ENCODE measurements at places on chromosomes 5 and 9.
A peak's percentile ranks its signal among the peaks of the same experiment; 100 is the strongest.

DNA sequence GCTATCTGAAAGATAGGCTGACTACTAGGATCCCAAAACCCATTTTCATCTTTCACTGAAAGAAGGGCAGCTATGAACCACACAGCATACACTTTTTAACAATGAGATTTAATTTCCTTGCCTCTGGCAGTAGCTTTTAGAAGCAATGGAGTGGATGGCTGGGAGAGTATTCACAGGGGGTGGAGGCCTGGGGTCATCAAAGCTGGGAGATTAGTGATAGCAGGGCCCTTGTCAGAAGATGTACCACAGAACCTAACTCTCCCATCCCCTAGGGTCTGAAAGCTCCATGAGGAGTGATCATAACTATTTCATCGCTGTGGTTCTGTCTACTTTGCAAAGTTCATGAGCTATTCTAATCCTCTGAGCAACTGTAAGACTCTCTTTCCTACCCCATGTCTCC, 332.2 kb downstream of the PRELID2 start:
- no peak for DNase-seq

DNA sequence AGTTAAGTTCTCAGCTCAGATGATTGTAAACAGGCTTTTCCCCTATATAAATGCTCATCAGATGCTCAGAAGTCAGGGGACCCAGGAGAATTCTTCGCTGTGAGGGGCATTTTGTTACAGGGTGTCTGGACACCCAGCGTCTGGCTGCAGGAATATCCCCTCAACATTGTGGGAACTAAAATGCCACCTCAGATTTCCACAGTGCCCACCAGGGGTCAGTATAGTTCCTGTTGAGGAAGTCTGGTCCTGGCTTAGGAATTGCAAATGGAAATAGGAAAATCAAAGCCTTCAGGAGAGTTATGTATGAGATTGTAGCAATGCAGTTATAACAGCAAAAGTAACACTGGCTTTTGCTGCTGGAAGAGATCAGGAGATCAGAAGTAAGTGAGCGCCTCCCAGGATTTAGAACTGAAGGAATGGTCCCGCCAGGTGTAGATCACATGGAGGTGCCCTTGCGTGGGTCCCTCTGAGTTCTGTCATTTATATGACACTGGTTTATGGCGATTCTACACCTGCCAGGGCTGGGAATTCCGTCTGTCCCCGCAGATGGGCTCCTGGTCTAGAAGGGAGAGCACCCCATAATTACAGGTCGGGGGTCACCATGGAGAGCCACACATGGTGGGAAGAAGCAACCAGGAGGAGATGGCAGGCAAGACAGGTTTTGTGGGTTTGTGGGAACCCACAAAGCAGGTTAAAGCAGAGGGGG, 47.1 kb upstream of the CTSL start:
- peak; percentile 64 for DNase-seq

DNA sequence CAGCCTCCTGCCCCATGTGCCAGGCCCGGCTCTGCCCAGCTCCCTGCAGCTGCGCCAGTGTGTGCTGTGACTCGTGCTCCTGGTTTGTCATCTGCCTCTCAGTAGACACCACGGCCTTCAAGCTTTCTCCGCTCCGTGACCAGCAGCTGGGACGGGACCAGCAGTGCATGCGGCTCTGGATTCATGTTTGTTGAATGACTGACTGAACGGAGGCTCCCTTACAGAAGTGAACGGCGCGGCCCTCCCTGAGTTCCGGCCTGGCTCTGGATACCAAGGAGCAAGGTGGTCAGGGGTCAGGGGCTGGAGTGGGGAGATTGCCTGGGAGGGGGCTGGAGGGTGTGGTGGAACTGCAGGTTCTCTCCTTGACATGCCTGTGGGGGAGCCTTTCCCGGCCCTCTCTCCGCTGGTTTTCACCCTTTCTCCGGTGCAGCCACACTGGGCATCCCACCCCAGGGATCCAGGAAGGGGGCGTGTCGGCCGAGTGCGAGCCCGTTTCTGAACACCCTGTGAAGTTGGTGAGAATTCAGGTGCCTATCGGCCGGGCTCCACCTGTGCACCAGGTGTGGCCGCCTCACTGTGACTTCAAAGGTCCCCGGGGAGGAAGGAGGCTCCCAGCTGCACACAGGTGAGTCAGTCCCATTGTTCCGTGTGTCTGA, 11.1 kb upstream of the CEP72 start:
- DNase-seq, result no peak

- no peak for DNase-seq
Measured at GRCh38 chr5:128711216-128711615, 173.2 kb upstream of the FBN2 start.

DNA sequence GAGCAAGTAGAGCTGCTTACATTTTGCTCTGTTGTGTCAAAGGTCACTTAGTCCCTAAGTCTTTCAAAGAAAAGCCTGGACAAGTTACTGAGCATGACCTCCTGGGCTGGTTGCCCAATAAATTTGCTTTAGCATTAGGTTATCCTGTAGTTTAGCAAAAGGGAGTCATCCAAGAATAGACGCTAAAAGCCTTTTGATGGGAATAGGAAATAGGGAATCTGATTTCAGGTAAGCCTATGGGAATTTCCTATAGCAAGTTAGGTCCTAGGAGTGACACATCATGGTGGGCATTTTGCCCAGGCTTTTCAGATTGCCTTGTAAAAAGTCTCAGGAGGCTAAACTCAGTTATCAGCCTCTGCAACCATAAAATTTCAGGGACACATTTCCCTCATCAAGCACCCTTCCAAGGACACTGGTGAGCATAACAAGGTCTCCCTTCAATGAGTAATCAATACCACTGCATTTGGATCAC, 67.6 kb upstream of the RANBP3L start:
- DNase-seq, result no peak

GRCh38 chr5:31656806-31657205, 17.9 kb downstream of the PDZD2 start:
- DNase-seq, result no peak

DNA sequence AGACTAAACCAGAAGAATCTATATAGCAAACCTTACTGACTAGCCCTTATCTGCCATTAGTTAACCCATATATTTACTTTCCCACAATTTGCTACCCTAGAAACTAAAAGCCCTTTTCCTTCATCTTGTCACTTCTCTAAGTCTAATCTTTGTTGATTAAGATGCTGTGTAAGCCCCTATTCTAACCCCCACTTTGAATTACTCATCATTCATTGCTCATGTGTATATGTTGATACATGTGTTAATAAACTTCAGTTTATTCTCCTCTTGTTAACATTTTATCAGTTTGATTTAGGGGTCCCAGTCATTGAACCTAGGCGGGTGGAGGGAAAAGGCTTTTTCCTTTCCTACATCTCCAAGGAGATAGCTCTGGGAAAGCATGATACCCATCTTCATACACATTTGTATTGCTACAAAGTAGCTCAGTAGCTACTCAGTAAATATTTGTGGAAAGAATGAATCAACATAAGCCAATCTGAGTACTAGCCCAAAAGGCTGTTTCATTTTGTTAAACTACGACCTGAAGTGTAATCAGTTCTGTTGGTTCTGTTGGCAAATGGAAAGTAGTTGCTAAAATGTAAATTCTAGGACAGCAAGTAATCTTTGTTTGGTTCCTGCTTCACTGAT, 35.1 kb upstream of the NDFIP1 start:
- no peak for DNase-seq

DNA sequence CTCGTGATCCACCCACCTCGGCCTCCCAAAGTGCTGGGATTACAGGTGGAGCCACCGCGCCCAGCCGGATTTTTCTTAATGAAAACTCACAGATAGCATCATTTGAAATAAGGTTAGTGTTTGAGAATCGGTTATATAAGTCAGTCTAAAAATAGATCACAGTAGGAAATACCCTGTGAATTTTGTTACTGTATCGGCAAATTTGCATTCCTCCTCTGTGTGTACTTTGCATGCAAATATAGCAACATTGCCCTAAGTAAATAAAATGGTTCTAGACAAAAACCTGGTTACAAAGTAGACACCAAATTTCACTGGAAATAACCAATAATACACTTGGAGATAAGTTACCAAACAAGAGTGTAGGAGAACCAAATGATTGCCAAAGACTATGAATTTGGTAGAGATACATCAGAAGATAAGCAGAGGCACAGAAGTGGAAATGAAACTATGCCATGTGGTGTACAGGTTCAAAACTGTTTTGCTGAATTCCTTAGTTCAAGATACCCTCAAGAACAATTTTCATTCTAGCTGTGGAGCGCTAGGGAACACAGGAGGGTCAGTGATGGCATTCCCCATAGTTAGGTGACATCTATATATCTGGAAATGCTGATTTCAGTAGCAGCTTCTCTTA, 58.1 kb downstream of the ICE1 start:
- DNase-seq, result no peak

DNA sequence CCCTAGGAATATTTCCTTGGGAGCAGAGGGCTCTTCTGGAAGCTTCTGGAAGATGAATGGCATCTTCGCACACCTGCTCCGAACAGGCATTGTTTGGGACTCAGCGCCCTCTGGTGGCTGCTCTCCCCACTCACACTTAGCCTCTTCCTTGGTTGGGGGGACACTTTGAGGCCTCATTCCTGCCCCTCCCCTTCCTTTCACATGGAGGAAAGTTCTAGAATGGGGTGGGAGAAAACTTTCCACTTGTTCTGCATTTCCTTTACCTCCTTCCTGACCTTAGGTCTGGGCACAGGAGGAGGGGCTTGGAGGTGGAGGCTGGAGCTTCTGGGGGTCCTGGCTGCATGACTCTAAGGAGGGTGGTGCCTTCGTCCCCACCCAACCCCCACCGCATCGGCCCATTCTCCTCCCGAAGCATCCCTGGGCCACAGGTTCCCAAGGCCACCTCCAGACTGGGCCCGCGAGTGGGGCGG, 19.3 kb upstream of the SMIM32 start:
- DNase-seq, result peak; percentile 44

DNA sequence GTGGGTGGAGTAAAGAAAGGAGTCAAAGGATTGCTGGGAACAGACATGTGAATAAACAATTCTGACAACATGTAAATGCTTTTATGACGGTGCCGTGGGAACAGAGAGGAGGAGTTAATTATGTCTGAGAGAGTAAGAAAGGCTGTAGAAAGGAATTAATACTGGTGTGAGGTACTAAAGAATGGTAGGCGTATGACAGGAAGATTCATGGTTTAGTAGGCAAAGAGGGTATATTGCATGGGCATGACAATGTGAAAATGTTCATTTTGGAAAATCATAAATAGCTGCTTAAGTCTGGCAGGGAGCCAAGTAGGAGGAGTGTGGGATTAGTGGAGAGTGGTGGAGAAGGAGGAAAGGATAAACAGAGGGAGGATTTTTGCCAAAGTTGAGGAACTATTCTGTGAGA, 19.7 kb downstream of the NAA35 start:
- DNase-seq, result no peak

DNA sequence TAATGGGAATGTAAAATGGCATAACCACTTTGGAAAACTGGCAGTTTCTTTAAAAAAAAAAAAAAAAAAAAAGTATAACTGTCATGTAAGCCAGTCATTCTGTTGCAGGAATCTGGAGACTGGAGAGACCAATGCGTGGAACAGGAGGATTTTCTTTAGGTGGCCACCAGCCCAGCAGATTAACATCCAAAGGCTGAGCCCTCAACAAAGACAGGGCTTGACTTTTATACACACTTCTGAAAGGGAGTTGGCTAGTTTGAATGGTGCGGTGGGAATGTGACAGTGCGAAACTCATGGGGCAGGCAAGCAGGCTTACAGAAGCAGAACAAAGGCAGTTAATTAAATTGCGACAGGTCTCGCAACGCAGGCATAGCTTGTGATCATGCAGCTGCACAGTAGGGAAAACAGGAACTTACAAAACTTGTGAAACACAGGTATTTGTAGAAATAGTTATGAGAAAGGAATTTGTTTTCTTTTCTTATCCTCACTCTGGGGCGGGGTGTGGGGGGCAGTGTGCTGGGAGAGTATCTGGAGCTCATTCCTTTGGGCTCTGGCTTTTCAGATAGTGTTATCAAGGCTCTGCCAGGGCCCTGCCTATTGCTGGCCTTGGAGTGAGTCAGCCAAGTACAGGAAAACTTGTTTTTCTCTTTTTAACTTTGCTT, 12.0 kb downstream of the UIMC1 start:
- peak; percentile 98 for DNase-seq

GRCh38 chr9:128575469-128575868, 23.1 kb downstream of the SPTAN1 start:
- DNase-seq, result no peak

DNA sequence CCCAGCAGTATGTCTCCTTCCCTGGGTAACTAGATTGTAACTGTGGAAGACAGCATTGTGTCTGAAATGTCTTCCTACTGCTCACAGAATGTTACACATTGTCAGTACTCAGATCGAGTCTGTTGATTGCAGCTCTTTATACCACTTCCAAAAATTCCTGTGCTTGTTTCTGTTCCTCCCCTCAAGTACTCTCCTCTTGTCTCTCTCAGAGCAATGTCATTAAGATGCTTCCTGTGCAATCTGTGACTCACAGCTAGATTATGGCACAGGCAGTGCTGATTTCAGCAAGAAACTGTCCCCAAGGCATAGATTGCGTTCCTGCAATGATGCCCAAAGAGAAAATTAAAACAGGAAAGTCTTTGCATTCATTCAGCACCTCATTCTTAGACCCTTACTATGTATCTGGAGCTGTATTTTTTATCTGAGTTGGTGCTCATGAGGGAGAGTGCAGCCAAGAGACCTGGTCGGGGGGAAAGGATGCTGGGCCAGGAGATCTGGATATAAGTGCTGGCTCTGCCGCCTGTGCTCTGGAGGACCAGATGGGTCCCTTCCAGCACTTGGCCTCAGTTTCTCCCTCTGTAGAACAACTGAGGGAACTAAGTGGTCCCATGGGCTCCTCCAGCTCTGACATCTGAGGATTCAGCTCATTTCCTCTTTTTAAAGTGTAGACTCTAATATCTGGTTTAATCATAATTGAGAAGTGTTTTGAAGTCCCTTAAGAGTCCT, 40.8 kb upstream of the GNPDA1 start:
- DNase-seq, result peak; percentile 49

DNA sequence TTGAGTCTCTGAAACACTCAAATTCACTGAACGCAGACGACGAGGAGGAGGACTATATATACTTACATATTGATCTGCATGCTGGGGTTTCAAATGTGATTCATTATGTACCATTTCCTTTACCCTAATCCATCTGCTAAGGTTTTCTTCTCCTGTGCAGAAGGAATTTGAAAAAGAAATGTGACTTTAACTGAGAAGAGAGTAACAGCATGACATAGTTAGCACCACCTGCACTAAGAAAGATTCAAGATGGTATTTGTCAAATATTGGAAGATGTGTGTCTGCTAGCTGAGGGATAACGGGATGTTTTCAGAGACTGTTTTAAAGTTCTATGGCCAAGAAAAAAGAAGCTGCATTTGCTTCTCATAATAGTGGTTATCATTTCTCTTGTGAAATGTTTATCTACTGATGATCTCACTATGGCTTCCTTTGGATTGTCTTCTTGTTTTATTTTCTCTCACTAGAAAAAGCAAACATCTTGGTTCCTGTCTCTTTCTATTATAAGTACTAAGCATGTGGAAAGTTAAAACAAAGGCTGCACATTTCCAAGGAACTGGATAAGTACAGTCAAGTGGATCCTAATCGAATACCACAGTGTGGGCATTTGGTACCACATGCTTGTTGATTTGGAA, 89.8 kb upstream of the TLE4 start:
- DNase-seq, result no peak

GRCh38 chr9:136370687-136371532, 2.6 kb downstream of the CARD9 start:
- no peak for DNase-seq

All from NB4 (cell line).